ENCODE measurements at places on chromosomes 3 and 15.

DNA sequence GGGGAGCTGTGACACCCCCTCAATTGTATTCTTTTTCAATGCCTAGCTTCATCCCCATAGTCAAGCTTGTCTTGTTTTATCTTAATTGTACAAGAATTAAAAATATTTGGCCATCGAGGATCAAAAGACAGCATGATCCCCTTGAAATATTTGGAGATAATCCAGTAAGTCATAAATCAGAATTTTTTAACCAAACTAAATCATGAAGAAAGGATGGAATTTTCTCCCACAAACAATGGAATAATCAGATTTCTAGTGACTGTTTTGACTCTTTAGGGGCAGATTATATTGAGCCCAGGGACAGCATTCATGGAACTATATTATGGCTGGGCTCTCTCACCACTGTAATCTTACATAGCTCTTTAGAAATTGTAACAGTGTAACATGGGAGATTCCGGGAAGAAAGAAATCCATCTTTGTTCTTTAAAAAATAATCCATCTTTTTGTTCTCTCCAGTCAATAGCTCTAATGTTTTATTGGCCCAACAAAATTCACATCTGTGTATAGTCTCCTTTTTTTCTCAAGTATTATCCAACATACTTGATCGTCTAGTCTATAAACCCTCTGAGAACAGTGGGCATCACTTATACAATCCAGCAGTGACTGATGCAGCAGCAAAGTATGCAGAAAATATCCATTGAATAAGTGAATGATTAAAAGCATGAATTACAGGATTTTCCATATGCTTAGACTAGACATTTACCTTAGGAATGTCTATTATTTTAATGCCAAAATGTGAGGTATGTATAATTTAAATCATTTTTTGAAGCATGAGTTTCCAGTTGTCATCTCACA, 277.0 kb upstream of the PLSCR5 start:
- DNase-seq, result no peak

GRCh38 chr3:195838714-195839113, 27.0 kb upstream of the MUC4 start:
- no peak for DNase-seq

DNA sequence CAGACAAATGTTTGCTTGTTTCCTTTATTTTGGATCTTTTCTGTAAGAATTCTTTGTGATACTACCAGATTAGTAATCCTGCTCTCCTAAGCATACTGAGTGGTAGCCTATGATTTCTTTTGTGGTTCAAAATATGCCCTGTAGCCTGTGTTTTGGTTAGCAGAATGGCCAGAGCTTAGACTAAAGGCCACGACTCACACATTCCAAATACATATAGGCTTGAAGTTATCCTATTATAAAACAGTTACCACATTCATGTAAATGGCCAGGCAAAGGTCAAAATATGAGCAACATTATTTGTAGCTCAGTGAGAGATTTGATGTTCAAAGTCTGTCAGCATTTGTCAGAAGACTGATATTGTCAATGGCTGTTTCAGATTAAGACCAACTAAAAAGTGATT, 84.5 kb downstream of the MITF start:
- DNase-seq, result no peak

DNA sequence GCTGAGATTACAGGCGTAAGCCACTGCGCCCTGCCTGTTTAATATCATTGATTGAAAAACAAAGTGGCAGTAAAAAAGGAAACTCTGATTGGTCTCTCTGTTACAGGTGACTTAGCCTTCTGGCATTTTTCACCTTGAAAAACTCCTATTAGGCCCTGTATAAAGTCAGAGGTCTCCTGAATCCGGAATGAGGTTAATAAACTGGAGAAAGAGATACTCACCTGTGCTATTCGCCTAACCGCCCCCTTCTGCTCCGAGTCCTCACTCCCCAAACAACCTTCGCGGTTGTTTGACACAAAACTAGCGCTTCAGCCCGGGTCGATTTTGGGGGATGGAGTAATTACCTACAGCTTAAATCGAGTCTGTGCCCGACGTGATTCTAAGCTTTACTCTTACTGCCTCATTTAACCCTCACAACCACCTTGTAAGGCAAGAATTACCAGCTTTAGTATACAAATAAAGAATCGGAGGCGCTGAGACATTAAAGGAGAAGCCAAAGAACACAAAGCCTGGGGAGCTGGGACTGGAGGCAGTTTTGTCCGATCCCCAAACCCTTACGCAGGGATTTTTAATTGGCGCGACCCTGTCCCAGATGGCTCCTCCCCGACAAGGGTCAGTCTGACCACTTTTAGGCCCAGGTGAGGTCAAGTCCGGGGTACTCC, 441 bp downstream of the CEP70 start:
- no peak for DNase-seq

DNA sequence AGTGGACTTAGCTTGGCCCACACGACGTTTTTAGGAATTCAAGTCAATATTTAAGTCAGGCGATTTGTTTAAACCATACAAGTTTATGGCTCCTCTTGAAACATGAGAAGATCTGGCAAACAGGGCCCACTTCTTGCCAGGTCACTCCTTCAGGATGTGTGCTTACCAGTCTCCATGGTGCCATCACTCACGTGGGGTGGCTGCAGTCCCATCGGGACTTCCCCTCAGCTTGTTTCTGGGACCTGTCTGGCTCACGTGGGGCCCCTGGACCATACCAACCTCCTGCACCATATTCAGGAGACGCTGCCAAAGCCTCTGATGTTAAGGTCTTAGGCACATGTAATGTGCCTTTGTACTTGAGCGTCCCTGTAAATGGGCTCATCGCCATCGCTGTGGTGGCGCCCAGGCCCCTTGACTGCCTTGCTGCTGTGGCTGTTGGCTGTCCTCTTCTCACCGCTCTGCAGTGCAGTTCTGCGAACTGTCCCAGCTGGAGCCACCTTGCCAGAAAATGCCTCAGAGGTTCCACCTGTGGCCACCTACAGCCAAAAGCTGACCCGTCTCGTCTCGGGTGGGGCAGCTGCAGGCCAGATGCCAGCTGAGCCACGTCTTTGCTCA, 8.9 kb downstream of the MCM2 start:
- no peak for DNase-seq

DNA sequence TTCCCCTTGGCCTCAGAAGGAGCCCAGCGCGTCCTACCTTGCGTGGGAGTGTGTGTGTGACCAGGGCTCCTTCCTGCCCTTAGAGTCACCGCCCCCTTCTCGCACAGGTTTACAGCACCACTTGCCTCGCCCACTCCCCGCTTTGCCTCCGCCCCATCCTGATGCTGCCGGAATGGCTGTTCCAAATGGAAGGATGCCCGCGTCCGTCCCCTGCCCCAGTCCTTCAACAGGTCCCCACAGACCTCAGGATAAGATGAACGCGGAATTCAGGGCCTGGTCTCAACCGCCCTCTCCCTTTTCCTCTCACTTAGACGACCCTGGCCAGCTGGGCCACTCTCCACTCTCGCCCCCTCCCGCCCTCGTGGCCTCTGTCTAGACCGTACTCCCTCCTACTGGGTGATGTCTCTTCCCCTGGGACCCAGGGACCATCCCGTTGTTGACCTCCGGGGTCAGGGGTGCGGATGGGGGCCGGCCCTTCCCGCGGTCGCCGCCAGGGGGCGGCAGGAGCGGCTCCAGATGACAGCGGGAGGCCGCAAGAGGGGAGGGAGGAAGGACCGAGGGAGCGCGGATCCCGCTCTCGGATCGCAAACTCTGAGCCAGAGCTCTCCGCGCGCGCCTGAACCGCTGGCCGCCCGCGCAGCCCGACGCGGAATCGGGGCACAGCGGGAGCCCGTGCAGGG, at the start of gene THSD4:
TSS of gene THSD4 (plus strand) at position 585 of the 680 bp plus-strand sequence.
- peak; percentile 65 for DNase-seq

GRCh38 chr15:75167588-75168350, 33.9 kb upstream of the C15orf39 start:
- DNase-seq, result no peak

- no peak for DNase-seq
Measured at GRCh38 chr3:69848113-69848512, 108.8 kb downstream of the MITF start.

- no peak for DNase-seq
Measured at GRCh38 chr3:40502034-40502433, 3.8 kb upstream of the ZNF620 start.

- no peak for DNase-seq
Measured at GRCh38 chr15:73049564-73050215, 2.6 kb upstream of the NEO1 start.

- DNase-seq, result no peak
Measured at GRCh38 chr3:111299192-111299615, 227.6 kb downstream of the NECTIN3 start.

DNA sequence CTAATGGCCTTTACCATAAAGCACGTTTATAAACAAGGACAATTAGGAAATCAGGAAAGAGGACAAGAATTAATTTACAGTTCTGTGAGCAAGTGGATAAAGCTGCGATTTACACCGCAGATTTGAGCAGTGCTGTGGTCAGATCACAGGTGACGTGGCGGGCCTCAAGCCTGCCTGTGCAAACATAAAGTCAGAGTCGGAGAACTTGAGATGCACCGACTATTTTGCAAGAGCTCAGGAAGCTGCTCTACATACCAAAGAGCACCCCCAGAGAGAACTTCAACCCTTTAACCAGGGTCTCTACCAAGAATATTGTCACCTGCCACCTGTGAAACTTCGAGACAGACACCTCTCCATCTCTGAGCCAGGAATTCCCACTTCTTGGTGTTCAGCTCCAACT, 35.7 kb downstream of the MECOM start:
- DNase-seq, result no peak

DNA sequence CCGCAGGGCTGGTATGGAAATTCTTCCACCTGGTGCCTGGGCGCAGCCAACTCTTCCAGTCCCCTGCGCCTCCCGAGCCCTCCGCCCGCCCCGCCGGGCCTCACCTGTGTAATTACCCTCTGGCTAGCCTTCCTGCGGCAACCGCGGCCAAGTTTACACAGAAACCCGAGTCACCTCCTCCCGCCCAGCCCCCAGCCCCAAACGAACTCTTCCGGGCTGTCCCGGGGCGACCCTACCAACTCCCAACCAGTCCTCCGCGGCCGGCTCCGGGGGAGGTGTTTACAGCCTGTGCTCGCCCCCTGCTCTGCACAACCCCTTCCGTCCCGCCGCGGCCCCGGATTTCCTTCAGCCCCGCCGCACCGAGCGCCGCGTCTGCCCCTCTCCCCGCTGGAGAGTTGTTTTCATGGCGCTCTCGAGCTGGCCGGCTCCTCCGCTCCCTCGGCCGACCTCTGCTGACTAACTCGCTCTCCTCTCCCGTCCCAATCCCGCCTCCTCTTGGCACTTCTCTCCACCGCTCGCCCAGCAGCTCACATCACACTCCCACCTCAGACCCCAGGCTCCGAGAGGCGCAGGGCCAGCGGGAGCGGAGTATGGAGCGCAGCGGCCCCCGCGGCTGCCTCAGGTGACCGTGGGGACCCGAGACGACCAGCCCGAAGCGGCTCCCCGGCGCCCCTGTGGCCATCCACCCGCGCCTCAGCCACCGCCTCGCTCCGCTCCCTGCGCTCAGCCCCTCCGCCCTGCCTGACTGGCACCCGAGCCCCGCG, 538 bp downstream of the ATOSA start:
- DNase-seq, result peak; percentile 72

- DNase-seq, result no peak
Measured at GRCh38 chr3:31448035-31448881, 84.5 kb upstream of the STT3B start.

GRCh38 chr15:91872356-91873137, 19.0 kb downstream of the SLCO3A1 start:
- peak; percentile 59 for DNase-seq

GRCh38 chr15:64480891-64481290, 20.5 kb downstream of the ZNF609 start:
- no peak for DNase-seq
